Kidney epithelial cell (primary cell): ENCODE measurements at places on chromosomes 7 and 10.

GRCh38 chr7:49630513-49630912 lies 142.9 kb upstream of the VWC2 start:
- no peak for DNase-seq

GRCh38 chr7:65953001-65953720 lies 28.9 kb downstream of the GUSB start:
- no peak for DNase-seq

GRCh38 chr7:5709347-5709950 lies 72.0 kb downstream of the RNF216 start:
- DNase-seq, result no peak

GRCh38 chr10:43607199-43607573 lies 948 bp downstream of the ZNF485 start:
- DNase-seq, result no peak

DNA sequence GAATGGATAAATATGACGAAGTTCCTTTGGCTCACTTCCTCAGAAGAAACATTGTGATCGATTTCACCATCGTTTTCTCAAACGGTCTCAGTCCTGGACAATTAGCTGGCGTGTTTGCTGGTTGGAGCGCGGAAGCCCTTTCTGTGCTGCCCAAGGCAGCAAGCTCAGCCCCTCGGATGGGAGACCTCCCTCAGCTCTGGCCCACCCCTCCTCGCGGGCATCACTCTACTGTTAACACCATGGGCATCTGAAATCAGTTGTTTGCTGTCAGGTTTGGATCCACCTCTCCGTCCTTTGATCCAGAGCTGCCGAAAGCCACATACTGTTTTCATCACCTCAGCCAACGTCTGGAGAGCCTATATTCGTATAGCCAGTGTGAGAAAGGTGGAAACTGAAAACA lies 68.2 kb downstream of the C10orf143 start:
- no peak for DNase-seq

- DNase-seq, result no peak
Measured at GRCh38 chr10:33260403-33261149, 73.9 kb downstream of the NRP1 start.

- DNase-seq, result no peak
Measured at GRCh38 chr7:142348100-142348499, 90.2 kb upstream of the PRSS58 start.

DNA sequence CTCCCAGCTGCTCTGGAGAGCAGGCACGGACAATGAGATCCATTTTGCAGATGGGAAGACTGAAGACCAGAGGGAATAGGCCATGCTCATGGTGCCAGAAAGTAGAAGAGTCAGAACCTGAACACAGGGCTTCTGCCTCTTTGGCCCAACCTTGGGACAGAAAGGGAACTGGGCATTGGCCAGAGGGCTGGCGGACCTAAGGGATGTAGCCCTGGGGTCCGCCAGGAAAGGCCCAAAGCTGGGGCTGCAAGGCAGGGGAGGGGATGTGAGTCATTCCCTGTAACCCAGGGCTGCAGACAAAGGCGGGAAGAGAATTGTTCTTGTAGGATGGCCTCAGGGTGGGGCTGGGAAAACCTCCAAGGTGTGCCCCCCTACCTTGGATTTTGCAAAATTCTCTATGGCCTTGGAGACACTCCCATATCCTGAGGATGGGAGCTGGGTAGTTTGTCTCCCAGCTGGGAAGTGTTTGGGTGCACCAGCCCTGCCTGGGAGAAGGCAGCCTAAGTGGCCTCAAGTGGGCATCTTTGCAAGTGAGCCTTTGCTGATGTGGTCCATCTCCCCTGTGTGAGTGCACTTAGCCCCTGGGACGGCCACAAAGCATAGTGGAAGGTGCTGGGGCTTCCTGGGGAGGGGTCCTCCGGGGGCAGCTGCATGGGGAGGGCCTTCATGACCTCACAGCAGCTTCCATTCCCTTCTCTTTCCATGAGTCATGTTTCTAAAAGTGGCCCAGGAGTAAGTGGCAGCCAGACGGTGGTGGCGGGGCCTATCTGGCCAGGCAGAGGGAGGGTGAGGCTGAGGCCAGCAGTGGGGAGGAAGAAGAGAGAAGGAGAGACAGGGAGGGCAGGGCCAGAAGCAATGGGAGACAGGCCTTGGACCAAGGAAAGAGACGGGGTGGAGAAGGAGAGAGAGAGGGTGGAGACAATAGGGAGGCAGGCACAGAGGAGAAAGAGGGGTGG lies 9.2 kb downstream of the AQP1 start:
- no peak for DNase-seq

DNA sequence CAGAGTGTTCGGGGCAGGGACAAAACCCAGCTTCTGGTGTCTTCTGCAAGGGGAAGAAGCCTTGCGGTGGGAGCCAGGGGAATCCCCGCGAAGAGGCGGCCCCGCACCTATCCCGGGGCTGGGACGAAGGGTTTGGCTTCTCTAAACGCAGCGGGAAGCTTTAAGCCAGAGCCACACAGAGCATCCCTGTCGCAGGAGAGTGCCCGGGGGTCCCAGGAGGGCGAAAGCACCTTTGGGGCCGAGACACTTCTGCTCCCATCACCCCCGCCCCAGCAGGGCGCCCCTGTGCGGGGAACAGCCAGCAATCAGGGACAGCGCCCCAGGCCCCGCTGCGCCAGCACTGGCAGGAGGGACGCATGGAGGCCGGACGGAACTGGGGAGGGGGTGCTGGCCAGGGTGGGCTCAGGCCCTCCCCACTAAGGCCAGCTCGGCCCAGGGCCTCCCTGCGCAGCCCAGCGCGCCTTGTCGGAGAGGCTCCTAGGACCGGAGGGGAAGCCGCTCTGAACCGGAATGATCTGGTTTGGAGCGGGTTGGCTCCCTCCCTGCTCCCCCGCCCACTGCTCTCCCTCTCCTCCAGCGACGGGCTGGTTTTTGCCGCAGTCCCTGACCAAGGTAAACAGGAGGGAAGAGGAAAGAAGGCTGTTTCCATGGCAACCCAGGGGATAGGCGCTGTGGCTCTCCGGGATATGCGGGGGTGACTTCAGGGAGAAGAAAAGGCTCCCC lies 63.9 kb downstream of the TMEM209 start:
- DNase-seq, result no peak

GRCh38 chr7:89336121-89336520 lies 540.6 kb upstream of the TEX47 start:
- DNase-seq, result no peak

- no peak for DNase-seq
Measured at GRCh38 chr7:139431010-139431409, 52.5 kb downstream of the KLRG2 start.

DNA sequence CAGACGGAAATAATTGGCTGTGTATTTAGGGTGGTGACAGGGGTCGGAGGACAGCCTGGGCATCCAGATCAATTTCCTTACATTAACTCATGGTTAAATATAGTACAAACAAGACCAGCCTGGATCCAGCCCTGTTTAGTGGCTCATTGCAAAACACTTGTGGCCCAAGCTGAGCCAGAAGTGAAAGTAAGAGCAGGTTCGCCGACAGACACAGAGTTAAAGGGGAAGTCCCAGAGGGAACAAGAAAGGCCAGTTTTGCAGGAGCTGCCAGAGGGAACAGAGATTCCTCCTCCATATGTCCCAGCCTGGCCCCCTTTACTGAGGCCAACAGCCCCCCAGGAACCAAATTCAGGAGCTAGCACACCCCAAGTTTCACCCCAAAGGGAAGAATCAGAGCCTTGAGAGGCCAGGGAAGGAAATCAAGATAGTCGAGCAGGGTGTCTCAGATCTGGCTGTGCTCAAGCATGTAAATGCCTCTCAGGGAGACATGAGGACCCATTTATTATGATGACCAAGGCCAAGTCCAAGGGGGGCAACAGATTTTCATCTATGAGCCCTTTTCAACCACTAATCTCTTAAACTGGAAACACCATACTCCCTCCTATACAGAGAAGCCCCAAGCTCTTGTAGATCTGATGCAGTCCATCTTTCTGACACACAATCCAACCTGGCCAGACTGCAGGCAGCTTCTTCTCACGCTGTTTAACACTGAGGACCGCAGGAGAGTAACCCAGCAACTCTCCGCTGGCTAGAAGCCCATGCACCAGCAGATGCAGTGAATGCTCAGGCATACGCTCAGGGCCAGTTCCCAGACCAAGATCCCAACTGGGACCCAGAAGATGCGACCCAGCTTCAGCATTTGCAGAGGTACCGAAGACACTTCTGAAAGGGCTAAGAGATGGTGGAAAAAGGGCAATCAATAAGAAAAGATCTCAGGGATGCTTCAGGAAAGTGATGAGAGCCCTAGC lies 15.9 kb upstream of the ADCK2 start:
- no peak for DNase-seq

DNA sequence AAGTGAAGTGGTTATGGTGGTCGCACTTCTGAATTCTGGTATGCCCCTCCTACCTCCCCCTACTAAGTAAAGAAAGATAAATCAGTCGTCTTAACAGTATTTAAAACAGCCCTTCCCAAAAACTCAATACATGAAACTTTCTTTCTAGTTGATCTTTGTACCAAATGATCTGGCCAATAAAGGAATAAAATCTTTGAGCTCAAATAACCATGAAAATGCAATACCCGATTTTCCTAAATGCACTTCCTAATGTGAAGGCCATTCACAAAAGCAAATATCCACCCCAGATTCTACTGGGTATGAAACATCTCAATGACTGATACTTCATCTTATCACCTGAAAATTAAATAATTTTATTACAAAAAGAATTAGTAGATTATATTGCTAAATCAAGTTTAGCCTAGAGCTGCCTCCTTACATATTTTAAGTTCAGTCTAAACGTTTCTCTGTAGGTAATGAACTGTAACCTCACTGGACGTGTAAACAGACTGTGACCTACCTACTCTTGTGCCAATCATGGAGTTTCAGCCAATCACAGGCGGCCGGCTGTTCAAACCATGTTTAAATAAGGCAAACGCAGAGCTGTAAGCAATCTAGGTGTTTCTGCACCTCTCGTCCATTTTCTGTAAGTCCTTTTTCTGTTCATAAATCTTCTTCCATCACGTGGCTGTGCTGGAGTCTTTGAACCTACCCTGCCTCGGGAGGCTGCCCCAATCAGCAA lies 146.9 kb upstream of the AKR1E2 start:
- DNase-seq, result no peak

DNA sequence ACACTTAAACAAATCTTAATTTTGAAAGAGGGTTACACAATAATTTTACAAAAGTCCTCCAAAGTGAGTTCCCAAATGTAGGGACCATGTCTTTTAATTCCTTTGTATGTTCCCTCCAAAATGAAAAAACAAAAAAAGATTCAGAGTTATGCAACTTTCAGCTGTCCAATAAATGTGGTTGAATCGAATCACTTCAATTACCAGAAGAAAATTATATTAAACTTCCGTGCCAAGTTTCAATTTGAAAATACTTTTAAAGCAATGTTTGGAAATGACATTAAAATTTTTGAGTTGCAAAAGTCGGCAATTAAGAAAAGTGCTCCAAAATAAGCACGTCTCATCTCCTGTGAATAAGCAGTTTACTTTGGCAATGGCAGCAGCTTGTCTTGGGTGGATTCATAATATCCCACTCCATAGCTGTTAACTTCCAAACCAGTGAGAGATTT lies 60.3 kb upstream of the C1GALT1 start:
- DNase-seq, result no peak

DNA sequence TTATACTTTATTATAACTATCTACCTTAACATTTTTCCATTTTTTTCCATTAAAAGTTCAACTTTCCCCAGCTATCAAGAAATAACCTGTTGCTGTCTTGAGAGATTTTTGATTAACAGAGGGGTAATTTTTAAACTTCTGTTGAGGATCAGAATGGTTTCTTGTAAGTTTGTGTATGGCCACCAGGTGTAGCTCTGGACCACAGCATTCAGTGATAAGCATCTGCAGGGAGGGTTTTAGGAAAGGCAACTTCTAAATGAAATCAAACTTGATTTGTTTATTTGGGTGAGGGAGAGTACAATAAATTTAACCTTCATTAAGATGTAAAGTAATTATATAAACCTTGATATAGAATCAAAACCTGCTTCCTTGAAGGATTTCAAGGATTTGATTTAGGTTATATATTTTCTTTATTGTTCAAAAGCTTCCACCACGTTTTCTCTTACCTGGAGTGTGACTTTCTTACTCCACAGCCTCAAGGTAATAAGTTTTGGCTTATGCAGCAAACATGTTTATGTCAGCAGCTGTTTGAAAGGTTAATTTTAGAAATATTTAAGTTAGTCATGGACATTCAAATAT lies 153.3 kb downstream of the STK31 start:
- no peak for DNase-seq

DNA sequence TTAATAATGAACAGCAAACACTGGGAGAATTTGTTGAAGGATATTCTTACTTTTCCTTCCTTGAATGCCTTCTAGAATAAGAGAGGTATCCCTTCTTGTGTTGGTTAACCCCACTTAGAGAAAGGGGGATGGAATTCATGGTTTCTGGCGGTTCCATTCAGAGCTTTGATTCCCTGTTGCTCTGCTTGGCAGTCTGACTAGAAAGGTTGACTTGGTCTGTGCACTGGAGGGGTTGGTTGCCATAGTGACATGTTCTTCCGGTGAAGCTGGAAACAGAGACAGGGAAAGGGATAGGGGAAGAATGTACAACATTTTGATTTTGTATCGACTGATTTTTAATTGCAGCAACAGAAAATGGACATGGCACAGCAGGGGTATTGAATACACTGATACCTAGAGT lies 2.5 kb downstream of the TMEM178B start:
- no peak for DNase-seq

DNA sequence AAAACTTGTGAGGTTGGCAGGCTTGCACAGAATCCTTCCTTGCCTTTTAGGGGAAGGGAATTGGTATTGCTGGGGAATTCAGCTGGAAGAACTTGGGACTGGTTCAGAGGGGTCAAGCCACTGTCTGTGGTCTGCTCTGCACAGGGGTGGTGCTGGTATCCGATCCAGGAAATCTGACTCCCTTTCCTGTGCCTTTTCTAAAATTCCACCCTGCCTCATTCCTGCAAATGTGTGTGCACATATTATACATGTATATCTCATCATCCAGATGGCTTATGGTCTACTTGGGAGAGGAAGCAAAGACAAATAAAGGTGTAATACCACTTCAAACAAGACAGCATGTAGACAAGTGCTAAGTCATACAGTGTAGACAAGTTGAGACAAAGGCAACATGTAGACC lies 14.3 kb downstream of the UBTD1 start:
- no peak for DNase-seq

- DNase-seq, result no peak
Measured at GRCh38 chr7:123754271-123754871, 5.6 kb upstream of the WASL start.

GRCh38 chr10:26911811-26912461 lies 51.2 kb upstream of the ABI1 start:
- DNase-seq, result no peak

- no peak for DNase-seq
Measured at GRCh38 chr10:6565588-6565987, 14.5 kb downstream of the PRKCQ start.

- no peak for DNase-seq
Measured at GRCh38 chr7:124758327-124758726, 7.3 kb downstream of the GPR37 start.
